Left ventricle myocardium superior (tissue), 1 donor: ENCODE measurements at places on chromosomes 6 and 20.

GRCh38 chr20:6940876-6941275 is 173.4 kb downstream of the BMP2 start:
- no peak for DNase-seq

DNA sequence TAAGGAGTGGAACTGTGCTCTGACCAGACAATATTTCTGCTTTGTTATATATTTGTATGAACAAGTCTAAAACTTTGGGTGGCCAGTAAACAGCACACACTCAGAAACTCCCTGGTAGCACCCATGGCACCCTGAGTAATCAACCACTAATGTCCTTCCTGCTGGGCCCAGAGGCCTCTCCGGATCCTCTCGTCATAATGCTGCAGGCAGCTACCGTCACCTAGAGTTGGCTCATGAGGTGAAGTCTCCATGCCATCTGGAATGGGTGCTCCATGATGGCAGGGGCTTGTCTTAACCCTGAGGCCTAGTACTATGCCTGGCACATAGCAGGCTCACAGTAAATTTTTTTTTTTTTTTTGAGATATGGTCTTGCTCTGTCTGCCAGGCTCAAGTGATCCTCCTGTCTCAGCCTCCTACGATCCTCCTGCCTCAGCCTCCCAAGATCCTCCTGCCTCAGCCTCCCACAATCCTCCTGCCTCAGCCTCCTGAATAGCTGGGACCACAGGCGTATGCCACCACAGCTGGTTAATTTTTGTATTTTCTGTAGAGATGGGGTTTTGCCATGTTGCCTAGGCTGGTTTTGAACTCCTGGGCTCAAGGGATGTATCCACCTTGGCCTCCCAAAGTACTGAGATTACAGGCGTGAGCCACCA is 3.0 kb upstream of the SDCBP2 start:
- DNase-seq: no peak

GRCh38 chr20:11077226-11077625 is 403.4 kb upstream of the JAG1 start:
- DNase-seq: no peak

DNA sequence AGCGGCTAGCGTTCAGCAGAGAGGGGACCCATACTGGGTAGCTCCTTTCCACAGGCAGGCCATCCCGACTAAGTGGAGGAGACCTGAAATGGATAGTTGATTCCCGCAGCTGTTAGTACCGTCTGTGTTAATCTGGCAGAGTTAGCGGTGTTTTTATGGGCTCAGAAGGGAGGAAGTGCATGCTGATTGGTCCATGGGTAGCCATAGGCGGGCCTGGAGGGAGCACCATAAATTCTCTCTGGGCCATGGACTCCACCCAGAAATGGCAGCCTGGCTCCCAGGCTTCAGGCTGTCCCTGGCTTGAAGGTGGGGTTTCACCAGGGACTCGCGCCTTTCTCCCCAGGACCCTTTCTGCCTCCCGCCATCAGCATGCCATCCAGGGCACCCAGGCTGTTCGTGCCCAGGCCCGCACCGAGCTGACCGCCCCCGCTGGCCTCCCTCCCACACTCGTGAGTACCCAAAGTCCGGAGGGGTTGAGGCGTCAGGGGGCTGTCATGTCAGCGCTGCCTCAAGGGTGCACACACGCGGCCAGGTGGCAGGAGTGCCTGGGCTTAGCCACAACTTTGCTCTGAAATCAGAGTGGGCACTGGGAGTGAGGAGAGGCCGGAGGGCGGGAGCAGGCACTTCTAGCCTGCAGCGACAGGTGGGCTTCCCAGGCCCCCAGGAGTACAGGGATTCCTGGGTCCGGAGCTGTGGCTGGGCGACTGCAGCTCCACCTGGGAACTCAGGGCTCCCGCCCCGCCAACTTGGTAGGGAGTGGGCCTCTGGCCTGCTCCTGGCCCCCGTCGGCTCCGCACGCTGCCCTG is 694.3 kb upstream of the FLRT3 start:
- DNase-seq: no peak

GRCh38 chr6:36757206-36757605 is 59.6 kb downstream of the RAB44 start:
- no peak for DNase-seq

DNA sequence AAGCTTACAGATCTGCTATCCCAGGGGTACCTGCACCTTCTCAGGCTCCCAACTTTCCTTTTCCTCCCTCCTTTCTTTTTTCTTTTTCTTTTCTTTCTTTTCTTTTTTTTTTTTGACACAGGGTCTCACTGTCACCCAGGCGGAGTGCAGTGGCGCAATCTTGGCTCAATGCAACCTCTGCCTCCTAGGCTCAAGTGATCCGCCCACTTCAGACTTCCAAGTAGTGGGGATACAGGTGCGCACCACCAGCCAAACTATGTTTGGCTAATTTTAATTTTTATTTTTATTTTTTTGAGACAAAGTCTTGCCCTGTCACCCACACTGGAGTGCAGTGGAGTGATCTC is 36.0 kb downstream of the PIM1 start:
- no peak for DNase-seq

DNA sequence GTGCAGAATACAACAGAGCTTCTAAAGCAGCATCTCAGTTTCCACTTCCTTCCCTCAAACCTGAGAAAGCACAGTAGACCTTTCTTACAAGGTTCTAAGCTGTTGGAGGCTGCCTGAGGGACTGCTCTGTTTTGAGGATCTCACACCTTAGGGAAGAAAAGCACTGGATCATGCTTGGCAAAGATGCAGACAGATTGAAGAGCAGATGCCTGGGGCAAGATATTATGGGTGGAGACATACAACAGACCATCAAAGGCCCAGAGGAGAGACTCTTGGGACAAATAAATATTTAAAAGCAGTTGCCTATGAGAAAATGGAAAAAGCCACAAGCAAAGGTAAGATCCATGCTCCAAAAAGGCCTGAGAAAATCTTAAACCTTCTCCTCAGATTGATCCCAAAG is 6.2 kb downstream of the ZNF337 start:
- no peak for DNase-seq

- DNase-seq: peak; percentile 96
These were observed 45.9 kb downstream of the FGD2 start for GRCh38 chr6:37051138-37052026.

GRCh38 chr6:56096946-56097621 is 150.3 kb downstream of the COL21A1 start:
- DNase-seq: no peak

- no peak for DNase-seq
These were observed 52.2 kb downstream of the GFRAL start for GRCh38 chr6:55379471-55379870.

DNA sequence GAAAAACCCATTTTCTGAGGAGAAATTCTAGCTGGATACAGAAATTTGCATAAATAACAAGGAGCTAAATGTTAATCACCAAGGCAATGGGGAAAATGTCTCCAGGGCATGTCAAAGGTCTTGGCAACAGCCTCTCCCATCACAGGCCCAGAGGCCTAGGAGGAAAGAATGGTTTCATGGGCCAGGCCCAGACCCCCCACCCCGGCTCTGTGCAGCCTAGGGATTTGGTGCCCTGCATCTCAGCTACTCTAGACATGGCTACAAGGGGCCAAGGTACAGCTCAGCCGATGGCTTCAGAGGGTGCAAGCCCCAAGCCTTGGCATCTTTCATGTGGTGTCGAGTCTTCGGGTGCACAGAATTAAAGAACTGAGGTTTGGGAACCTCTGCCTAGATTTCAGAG is 321.2 kb upstream of the ID4 start:
- no peak for DNase-seq

- DNase-seq: no peak
These were observed 6.3 kb upstream of the GTF3C6 start for GRCh38 chr6:110951986-110952794.

DNA sequence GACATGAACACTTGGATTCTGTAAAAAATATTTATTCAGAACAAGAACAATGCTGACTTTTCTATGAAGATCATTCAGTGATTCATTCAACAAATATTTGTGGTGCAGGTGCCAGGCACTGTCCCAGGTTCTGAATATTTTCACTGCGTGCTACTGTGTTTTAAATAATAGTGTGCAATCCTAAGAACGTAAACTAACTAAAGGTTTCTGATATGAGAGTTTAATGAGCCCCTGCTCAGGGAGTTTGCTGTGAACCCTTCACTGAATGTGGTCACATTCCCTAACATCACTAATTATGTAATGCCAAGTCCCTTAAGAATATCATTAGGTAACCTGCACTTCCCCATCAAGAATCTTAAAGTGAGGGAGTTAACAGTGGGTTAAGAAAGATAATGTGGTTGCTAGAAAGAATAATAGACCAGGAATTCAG is 1.7 kb upstream of the TMEM170B start:
- no peak for DNase-seq

DNA sequence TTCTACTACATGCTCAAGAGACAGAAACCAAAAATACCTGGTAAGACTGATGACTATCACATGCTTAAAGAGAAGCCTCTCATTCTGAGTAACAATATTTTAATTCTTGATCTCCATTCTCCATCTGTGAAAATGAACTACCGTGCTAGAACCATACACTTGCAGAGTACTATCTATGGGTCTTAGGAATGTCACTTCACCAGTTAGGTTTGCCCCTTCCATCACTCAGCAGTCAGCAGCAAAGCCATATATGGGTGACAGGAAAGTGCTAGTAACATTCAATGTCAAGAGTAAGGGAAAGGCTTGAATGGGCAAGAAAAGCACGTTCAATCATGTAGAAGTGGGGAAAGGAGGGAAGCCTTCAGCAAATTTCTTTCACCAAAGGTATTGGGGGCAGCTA is 2.3 kb downstream of the DNAAF9 start:
- no peak for DNase-seq

DNA sequence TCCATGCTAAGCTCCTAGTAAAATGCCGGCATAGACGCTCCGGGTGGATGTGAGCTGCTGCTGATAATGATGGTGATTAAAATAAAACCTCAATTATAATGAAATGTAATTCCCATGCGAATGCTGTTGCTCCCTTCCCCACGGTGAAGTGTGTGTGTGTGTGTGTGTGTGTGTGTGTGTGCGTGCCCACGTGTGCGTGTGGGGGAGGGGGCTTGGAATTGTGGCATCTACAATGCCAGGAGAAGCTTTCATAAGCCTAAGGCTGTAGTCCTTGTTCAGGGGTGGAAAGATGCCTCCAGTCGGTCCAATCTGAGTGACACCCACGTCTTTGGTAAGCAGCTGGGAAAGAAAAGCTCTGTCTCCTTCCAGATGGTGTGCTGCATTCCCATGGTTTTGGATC is 137.9 kb downstream of the CDH26 start:
- no peak for DNase-seq

GRCh38 chr6:118740372-118740771 is 89.0 kb upstream of the CEP85L start:
- no peak for DNase-seq

DNA sequence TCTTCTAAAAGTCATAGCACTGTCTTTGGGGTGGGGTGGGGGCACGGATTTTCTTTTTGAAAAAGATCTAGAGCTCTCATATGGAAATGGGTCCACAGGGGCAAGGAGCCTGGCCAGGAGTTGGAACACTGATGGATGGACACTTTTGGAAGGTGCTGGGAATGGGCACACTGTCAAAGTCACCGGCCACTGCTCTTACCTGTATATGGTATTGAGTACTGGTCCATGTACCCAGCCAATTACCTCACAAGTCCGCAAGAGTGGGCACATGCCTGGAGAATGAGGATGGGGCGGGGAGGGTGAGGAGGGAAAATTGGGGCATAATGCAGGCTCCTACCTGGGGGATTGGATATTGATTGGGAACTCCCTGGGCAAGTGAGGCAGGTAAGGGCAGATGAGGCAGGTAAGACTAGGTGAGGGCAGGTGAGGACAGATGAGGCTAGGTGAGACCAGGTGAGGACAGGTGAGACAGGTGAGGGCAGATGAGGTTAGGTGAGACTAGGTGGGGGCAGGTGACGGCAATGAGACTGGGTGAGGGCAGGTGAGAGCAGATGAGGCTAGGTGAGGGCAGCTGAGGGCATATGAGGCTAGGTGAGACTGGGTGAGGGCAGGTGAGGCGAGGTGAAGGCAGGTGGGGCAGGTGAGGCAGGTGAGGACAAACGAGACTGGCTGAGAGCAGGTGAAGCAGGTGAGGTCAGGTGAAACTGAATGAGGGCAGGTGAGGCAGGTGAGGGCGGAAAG is 167.9 kb downstream of the NRN1 start:
- DNase-seq: no peak

GRCh38 chr6:20610636-20611370 is 76.5 kb downstream of the CDKAL1 start:
- DNase-seq: no peak

DNA sequence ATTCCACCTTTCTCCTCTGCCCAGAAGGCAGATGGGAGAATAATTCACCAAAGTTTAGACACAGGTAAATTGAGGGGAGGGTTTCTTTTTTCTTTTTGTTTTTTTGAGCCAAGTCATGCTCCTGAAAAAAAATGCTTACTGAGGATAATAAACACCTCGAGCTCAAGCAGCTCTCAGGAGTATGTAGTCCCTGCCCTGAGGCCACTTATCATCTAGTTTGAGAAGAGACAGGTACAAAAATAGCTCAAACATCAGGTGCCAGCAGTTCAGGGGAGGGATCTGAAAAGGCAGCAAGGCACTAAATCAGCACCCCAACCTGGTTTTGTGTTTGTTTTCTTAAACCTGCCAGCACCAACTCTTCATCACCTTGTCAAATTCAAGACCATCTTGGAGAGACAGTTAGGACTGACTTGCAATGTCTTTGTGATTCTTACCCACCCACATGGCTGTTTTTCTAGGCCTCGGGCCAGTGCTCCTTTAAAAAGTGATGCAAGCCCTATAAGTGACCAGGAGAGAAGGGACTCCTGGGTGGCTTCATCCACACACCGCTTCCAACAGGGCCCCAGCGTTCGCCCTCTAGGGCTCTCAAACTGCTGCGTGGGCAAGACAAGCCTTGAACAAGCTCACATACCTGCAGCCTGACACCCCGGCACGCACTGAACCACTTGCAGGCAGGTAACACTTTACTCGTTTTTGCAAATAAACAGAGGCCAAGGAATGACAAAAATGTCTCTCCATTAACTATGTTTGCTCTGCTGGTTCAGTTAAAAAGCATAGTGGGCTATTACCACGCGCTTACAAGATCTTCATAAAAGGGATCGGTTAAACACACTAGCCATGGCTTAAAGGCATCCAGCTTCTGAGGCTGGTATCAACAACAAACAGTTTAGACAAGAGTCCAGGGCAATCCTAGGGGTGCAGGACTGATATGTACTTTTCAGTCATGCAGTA is 13.9 kb downstream of the JAG1 start:
- no peak for DNase-seq

DNA sequence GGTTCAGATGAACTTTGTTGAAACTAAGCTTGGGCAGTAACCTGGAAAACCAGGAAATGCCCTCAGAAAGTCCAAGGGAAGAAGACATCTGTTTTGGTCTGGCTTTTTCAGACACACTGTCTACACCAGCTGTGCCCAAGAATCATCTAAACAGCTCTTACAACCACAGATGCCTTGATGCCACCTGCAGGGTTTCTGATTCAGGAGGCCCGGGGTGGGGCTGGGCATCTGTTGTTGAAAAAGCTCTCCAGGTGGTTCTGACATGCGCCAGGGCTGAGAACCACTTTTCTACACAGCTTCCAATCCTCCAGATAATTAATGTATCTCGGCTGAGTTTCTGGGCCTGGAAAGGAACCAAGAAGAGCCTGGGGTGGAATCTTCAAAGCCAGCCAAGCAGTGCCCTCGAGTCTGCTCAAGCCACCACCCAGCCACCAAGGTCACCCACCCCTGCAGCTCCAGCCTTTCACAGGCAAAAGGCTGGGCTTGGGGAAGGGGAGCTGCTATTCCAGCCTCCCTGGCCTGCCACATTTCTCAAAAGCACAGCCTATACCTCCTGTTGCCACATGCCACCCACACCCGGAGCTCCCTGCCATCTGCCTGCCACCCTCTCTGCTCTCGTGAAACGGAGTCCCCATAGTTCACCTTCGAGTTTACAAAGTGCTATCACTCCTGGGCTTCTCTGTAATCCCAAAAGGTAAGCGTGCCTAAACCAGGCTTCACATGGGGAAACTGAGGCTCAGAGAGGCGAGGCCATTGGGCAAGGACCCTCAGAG is 9.4 kb downstream of the MDGA1 start:
- no peak for DNase-seq
